ENCODE measurements at places on chromosomes 13 and 19.

DNA sequence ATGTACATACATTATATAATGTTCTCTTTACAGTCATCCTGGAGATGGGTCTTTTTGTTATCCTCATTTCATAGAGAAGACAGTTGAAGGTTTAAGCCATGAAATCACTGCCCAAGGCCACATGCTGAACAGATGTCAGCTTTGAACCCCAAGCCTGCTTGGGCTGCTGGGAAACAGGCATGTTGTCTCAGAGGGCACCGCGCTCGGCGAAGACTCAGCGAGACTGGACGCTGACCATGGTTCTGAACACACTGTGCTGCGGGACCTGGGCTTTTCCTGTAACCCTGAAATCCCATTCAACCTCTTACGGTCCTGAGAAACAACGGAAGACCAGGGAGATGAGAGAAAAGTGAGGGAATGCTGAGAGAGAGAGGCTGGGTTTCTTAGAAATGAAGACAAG, 27.3 kb downstream of the LRFN3 start:
- no peak for DNase-seq

- no peak for DNase-seq
Observed at GRCh38 chr19:33296488-33296971, 5.8 kb downstream of the CEBPA start.

- DNase-seq, result no peak
Observed at GRCh38 chr19:19460258-19460731, 54.8 kb downstream of the GATAD2A start.

GRCh38 chr13:39556866-39557265, 46.1 kb downstream of the LHFPL6 start:
- no peak for DNase-seq

DNA sequence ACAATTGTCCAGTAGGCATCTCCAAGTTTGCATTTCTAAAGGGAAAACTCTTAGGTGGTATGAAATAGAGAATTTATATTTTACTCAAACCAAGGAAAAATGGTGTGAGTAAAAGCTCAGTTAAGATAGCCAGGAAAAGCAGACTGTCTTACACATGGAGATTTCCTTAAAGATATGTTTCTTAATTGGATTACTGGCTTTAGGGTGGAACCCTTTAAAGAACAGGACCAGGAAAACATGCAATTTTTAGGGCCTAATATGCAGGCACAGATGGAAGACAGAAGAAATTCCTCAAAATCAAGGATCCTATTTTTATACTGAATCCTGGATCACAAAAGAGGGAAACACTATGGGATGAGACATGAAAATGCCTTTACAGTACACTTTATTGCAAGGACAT, 100.3 kb upstream of the PCDH17 start:
- no peak for DNase-seq

DNA sequence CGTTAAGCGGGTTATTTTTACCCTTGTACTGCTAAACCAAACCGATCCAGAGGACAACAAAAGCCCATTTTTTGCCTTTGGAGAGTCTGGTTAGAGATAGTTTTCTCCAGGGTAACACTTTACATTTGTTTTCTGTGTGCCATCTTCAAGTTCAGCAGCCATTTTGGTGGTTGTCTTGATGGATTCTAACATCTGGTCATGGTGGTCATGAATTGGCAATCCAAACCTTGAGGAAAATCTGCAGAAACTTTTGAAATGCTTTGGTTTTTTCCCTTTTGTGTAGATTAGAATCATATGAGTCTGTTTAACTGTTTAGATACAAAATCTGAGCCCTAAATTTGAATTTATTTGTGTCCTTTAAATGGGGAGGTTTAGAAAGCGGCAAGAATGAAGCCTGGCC, 16.6 kb downstream of the HNRNPM start:
- no peak for DNase-seq

- DNase-seq, result no peak
Observed at GRCh38 chr13:43686557-43686956, 100.2 kb downstream of the ENOX1 start.

GRCh38 chr19:5148794-5149190, 179.9 kb downstream of the KDM4B start:
- no peak for DNase-seq

- DNase-seq, result no peak
Observed at GRCh38 chr19:55224038-55224665, 4.4 kb downstream of the TMEM86B start.

- DNase-seq, result no peak
Observed at GRCh38 chr13:46749951-46750350, 47.0 kb downstream of the ESD start.

DNA sequence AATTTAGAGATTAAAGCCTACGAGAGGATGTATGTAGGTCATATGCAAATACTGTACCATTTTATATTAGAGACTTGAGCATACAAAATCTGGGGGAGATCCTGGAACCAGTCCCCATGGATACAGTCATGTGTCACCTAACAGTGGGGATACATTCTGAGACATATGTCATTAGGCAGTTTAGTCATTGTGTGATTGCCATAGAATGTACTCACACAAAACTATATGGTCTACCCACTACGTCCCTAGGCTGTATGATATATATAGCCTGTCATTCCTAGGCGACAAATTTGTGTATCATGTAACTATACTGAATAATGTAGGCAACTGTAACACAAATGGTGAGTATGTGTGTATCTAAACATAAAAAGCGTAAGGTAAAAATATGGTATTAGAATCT, 62.8 kb downstream of the WDFY2 start:
- no peak for DNase-seq

- no peak for DNase-seq
Observed at GRCh38 chr13:108787700-108788414, 158.4 kb downstream of the MYO16 start.

- no peak for DNase-seq
Observed at GRCh38 chr19:4369888-4370260, 26.5 kb downstream of the MPND start.

- no peak for DNase-seq
Observed at GRCh38 chr19:49534632-49535385, 7.0 kb downstream of the RCN3 start.

- DNase-seq, result no peak
Observed at GRCh38 chr19:48216933-48217332, 38.8 kb downstream of the CARD8 start.

GRCh38 chr13:58963321-58963720, 1200.4 kb downstream of the DIAPH3 start:
- no peak for DNase-seq

All from anterior cingulate cortex (tissue), 58 donors.